ENCODE measurements at places on chromosomes 7 and 10.

GRCh38 chr7:101628522-101628921 lies 574 bp downstream of the MYL10 start:
- DNase-seq: no peak

GRCh38 chr7:28830846-28831245 lies 127.3 kb downstream of the TRIL start:
- DNase-seq: no peak

GRCh38 chr7:113504691-113505090 lies 386.3 kb upstream of the SMIM30 start:
- DNase-seq: no peak

- DNase-seq: no peak
Measured at GRCh38 chr10:132229834-132230556, 43.2 kb downstream of the DPYSL4 start.

- no peak for DNase-seq
Measured at GRCh38 chr10:47359626-47360418, 11.7 kb downstream of the RBP3 start.

- DNase-seq: no peak
Measured at GRCh38 chr7:82382276-82382675, 61.3 kb downstream of the CACNA2D1 start.

GRCh38 chr10:17659365-17659764 lies 15.4 kb downstream of the STAM start:
- DNase-seq: no peak

GRCh38 chr10:58330431-58330830 lies 4.4 kb upstream of the UBE2D1 start:
- no peak for DNase-seq

DNA sequence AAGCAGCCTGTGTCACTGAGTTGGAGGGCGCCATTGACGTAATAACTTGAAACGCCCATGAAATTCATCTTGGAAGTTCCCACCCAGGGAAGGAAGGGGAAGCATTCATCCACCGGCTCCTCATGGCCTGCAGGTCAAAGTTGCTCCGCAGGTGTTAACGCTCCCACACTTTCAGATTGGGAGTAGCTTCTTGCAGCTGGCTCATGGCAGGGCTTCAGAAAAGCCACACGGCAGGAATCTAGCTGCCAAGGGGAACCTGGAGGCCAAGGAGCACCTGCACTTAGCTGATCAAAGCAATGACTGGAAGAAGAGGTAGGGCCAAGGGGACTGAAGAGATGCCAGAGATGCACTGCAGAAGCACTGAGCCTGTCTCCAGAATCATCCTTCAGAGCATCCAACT lies 203.2 kb downstream of the ARHGAP12 start:
- DNase-seq: no peak

DNA sequence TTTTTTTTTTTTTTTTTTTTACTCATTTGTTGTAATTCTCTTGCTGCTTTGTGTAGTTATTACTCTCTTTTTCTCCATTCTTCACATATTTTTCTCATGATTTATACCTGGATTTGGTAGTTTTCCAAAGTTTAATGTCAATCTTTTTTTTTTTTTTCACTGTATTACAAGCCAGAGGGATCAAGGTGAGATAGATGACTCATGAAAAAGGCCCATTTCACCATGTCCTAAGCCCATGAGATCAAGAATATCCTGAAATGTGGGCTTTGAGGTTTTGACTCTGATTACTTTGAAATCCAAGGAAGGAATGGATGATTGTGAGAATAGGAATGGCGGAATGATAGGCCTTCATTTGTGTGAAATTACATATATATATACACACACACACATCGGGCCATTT lies 31.1 kb downstream of the TAX1BP1 start:
- DNase-seq: no peak

GRCh38 chr7:151133986-151134742 lies 33.3 kb downstream of the GBX1 start:
- DNase-seq: no peak
